Type B pancreatic cell (in vitro differentiated cells): ENCODE measurements at places on chromosomes 3 and 15. TPM values are rescaled to one million over a fixed set of nuclear protein-coding genes. Genes with fewer than 3 reads are reported as not detected.

ZNF660 gene
- 4.0 and 19.2 TPM in 2 replicates for total RNA-seq

GRCh38 chr3:25747033-25747432 lies 36.2 kb downstream of the NGLY1 start:
- H3K36me3 ChIP-seq = peaks cover 57% of the 10 kb centered on the region
- H3K27me3 ChIP-seq = no peaks in the 10 kb centered on the region
- H3K4me3 ChIP-seq = no peak overlapping the region
- H3K27ac ChIP-seq = no peak overlapping the region
- DNase-seq = no peak
- H3K4me1 ChIP-seq = peaks cover 5% of the 10 kb centered on the region

ZXDC gene
- total RNA-seq = 29.0 and 30.0 TPM in 2 replicates

GASK1A gene
- 0.36 and 0.89 TPM in 2 replicates for total RNA-seq

FMN1 gene
- 15.8 and 22.1 TPM in 2 replicates for total RNA-seq
